ENCODE measurements at places on chromosomes 6 and 20.

- DNase-seq, result peak; percentile 17
Observed at GRCh38 chr6:35294308-35294945, 3.2 kb upstream of the DEF6 start.

DNA sequence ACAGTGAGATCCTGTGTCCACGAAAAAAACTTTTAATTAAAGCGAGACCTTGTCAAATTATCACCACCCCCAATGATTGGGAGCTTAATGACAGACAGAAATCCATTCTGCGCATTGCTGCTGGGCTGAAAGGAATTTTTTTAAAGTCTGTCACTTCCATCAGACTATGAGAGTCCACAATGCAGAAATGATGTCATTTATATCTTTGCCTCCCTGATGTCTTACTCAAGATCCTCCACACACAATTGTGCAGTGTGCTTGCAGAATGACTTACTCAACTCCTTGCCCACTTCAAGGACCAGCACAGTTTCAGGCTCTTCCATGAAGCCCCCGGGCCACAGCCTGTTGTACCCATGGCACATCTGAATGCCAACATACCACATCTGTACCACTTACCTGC is 41.0 kb downstream of the GPLD1 start:
- DNase-seq, result no peak

GRCh38 chr6:117955684-117956256 is 48.7 kb downstream of the SLC35F1 start:
- no peak for DNase-seq

GRCh38 chr6:18680842-18681241 is 293.7 kb downstream of the RNF144B start:
- no peak for DNase-seq

- no peak for DNase-seq
Observed at GRCh38 chr20:53982624-53983023, 87.8 kb downstream of the BCAS1 start.

DNA sequence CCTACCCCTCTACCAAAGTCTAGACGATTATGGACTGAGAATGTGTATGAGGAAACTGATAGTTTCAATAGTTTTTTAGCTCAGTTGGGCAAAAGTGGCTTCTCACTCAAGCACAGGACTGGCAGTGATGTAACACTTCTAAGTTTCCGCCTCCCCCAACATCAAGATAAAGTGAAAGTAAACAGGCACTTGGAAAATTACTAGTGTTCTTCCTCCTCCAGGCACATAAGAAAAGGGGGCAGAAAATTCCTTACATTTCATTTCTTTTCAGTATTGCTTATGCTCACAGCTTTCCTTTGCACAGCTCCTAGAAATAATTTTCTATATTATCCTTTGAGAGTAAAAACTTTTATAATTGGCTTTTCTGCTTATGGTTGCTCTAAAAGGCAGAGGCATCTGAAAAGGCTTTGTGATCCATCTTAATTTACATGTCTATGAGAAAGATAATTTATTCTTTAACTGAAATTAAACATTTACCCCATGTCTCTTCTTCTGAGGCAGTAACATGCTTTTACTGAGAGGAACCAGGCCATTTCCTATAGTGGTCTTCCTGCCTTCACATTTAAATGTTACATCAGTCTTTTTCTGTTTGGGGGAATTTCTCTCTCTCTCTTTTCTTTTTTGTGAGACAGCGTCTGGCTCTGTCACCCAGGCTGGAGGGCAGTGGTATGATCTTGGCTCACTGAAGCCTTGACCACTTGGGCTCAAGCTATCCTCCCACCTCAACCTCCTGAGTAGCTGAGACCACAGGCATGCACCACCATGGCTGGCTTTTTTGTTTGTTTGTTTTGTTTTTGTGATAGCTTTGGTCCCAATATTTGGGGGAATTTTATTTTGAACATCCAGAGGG is 65.0 kb upstream of the EEF1A1 start:
- no peak for DNase-seq

DNA sequence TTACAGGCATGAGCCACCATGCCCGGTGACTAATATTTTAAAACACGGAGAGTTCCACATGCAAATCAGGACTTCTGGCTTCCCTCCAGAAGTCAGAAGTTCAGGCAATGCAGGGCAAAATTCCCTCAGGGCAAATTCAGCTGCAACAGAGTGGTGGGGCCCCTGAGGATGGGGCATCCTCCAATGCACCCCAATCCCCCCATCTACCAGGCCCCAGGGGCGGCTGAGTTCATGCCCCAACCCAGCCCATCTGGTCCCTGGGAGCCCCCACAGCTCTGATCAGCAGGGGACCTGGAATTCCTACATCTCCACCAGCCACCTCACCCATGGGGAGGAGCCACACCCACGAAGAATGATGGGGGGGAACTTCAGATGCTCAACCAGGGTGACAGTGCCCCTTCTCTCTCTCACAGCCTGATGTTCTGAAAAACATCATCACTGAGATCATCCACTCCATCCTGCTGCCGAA is 22.6 kb downstream of the BPIFB1 start:
- DNase-seq, result no peak

GRCh38 chr20:62068997-62069396 is 3.3 kb upstream of the TAF4 start:
- DNase-seq, result no peak

GRCh38 chr20:54088430-54088829 is 18.0 kb upstream of the BCAS1 start:
- DNase-seq, result no peak

DNA sequence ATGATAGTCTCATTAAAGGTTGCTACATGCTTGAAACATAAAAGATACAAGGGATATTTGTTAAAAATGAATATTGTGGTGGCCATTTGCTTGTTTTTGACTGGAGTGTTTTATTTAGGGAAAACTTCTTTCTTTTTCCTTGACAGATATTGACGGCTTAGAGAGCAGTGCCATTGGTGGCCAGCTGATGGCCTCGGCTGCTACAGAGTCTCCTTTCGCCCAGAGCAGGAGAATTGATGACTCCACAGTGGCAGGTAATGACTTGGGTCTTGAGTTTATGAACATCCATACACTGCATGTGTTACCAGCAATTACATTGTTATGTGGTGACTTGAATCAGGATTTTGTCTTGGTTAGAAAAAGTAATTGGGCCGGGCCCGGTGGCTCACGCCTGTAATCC is 67.5 kb upstream of the PBOV1 start:
- no peak for DNase-seq

DNA sequence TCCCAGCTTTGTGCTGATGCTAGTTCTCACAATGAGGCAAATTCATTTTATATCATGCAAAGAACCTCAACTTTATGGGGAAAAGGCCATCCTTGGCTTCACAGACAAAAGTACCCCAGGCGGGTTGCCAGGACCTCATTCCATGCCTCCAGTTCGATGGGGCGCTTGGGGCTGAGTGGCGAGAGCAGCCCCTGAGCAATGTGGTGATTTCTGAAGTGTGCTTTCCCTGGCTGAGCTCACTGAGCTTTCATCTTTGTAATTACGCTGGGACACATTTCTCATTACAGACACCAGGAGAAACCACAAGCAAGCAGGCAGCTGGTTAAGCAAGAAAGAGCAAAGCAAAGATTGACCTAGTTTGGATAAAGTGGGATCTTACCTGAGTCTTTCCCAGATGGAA is 301.5 kb upstream of the CDH4 start:
- DNase-seq, result no peak

Measured in T-helper 22 cell (primary cell).